ENCODE measurements at places on chromosomes 1 and 21. TPM values are rescaled to one million over a fixed set of nuclear protein-coding genes. Genes with fewer than 3 reads are reported as not detected.

PLCH2 gene
- 0.33 TPM for total RNA-seq

TFF1 gene
- total RNA-seq: not detected

GRCh38 chr1:90246069-90246468 lies 251.2 kb downstream of the ZNF326 start:
- DNase-seq: no peak

DNA sequence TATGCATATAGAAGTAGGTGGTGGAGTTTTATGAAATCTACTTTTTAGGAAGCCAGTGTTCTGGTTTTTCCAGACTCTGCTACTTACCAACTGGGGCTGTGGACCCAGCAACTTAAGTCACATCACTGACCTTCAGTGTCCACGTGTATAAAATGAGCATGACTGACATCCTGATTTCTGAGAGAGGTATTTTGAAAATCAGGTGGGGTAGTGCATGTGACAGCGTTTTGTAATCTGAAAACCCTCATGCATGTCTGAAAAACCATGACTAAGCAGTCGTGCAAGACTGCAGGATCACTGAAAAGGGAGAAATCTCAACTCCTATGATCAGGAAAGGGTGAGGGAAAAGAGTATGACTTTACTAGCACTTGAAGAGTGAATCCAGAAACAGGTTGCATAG lies 26.1 kb downstream of the CR1L start:
- DNase-seq: no peak

GRCh38 chr21:42666023-42666747 lies 12.8 kb downstream of the PDE9A start:
- peak; percentile 71 for DNase-seq

- DNase-seq: no peak
Observed at GRCh38 chr1:211616231-211616964, 37.4 kb upstream of the SLC30A1 start.

DNASE2B gene
- not detected for total RNA-seq

TMEM200B gene
- 0.84 TPM for total RNA-seq

DNA sequence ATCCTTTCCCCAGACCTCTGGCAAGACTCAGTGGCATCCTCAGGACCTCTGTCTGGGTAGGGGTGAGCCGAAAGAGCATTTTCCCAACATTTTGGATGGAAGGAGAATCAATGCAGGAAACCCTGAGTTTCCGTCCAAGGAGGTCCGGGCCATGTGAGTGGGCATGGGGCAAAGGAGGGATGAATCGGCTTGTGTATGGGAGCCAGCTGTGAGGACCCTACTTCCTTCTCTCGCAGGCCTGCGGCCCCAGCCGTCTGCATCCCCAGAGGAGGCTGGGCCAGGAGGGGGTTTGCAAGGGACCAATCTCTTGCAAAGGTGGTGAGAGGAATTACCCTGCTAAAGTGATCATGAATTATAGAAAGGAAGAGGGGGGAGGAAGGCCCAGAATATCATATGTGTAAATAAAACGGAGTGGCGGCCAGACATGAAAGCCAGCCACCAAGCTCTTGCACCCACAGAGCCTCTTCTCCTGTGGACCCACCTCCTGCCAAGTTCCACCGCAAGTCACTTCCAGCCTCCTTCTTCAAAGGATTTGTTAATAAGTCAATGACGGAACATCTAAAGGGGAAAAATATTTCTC lies 48.2 kb upstream of the POU3F1 start:
- DNase-seq: no peak

DNA sequence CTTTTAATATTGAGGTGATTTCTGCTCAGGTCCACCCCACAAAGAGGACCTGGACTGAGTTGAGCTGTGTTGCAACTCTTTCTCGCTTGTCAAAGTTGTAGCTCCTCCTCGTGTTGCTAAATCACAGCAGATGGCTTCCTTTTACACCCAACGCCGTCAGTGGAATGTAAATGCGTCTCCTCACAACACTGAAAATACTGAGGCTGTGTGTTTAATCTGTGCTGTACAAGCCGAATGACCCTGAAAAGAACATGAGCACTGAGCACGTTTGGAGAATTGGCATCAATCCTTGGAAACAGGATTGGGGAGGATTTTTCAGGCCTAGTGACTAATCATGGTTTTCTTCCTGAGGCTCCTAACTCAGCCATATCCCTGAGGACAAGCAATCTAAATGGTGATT lies 196.0 kb downstream of the CRB1 start:
- DNase-seq: no peak
